Transverse colon (tissue), 4 donors: ENCODE measurements at places on chromosomes 7 and 10. TPM values are rescaled to one million over a fixed set of nuclear protein-coding genes. Genes with fewer than 3 reads are reported as not detected.

The OPN4 gene
- not detected for total RNA-seq

The PCDH15 gene
- total RNA-seq = not detected

- no peak for DNase-seq
- no peak overlapping the region for H3K4me3 ChIP-seq
- H3K27ac ChIP-seq = no peak overlapping the region
- no peaks in the 10 kb centered on the region for H3K4me1 ChIP-seq
- H3K27me3 ChIP-seq = no peaks in the 10 kb centered on the region
Measured at GRCh38 chr7:38070718-38071117, 107.3 kb upstream of the STARD3NL start.

The RSPH10B2 gene
- 0.68 TPM for total RNA-seq

GRCh38 chr7:85001495-85002345, 185.1 kb downstream of the SEMA3D start:
- H3K4me3 ChIP-seq = no peak overlapping the region
- no peaks in the 10 kb centered on the region for H3K36me3 ChIP-seq
- no peak overlapping the region for H3K27ac ChIP-seq

- H3K4me3 ChIP-seq = no peak overlapping the region
- no peak overlapping the region for H3K27ac ChIP-seq
- H3K4me1 ChIP-seq = no peaks in the 10 kb centered on the region
- no peaks in the 10 kb centered on the region for H3K36me3 ChIP-seq
- peaks cover 3% of the 10 kb centered on the region for H3K27me3 ChIP-seq
- no peak for DNase-seq
Measured at GRCh38 chr10:124892031-124892430, 49.9 kb upstream of the ZRANB1 start.

The ELN gene
- total RNA-seq = 147 TPM

The UNCX gene
- not detected for total RNA-seq

- H3K4me3 ChIP-seq = no peak overlapping the region
- H3K27ac ChIP-seq = peak overlapping the region; percentile 28
- no peaks in the 10 kb centered on the region for H3K27me3 ChIP-seq
Measured at GRCh38 chr7:30159163-30159562, 24.4 kb downstream of the MTURN start.

GRCh38 chr10:7950981-7951847, 103.3 kb upstream of the GATA3 start:
- no peak overlapping the region for H3K4me3 ChIP-seq
- no peaks in the 10 kb centered on the region for H3K27me3 ChIP-seq
- no peaks in the 10 kb centered on the region for H3K4me1 ChIP-seq
- H3K36me3 ChIP-seq = no peaks in the 10 kb centered on the region

The SHTN1 gene
- 20.6 TPM for total RNA-seq

The PDE1C gene
- 8.4 TPM for total RNA-seq

GRCh38 chr7:97014145-97014750, 8.9 kb downstream of the DLX6 start:
- no peak overlapping the region for H3K27ac ChIP-seq
- DNase-seq = no peak
- no peak overlapping the region for H3K4me3 ChIP-seq
- peaks cover 100% of the 10 kb centered on the region for H3K27me3 ChIP-seq

- peak; percentile 75 for DNase-seq
- no peaks in the 10 kb centered on the region for H3K36me3 ChIP-seq
- peak overlapping the region; percentile 32 for H3K4me3 ChIP-seq
- H3K27ac ChIP-seq = peak overlapping the region; percentile 82
Measured at GRCh38 chr10:13707156-13707881, 120.6 kb downstream of the PRPF18 start.

DNA sequence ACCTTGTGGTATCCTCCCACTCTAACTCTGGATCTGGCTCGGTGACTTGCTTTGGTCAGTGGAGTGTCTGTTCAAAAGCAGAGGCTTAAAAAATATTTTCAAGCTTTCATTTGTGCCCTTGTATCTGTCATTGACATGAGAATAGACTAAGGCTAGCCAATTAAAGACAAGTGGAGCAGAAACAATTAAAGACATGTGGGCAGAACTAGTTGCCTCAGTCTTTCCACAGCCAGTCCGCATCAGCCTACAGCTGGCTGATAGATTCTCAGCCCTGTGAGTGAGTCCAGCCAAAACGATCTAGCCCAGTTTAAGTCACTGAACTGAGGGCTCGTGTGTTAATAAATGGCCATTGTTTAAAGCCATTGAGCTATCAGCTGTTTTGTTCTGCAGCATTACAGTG, 185.2 kb upstream of the DGKB start:
- DNase-seq = no peak
- H3K4me3 ChIP-seq = no peak overlapping the region
- no peaks in the 10 kb centered on the region for H3K27me3 ChIP-seq
- no peaks in the 10 kb centered on the region for H3K4me1 ChIP-seq
- no peaks in the 10 kb centered on the region for H3K36me3 ChIP-seq
- no peak overlapping the region for H3K27ac ChIP-seq

DNA sequence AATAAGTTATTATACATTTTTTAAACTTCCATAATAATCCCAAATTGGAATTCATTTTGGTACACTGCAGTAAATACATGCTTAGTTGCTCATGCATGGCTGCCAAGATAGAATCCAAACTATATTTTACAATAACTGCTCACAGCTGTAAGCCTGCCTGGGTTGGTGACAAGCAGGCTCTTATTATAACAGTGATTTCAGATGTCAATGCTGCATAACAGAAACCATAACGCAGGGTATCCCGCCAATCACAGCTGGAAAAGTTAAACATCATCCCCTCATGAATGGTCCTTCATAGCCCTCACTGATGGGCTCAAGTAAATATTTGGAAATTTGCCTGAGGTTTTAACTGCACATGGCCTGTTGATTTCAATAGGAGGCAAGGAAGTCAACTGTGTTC, 149.8 kb downstream of the AMPH start:
- no peaks in the 10 kb centered on the region for H3K36me3 ChIP-seq
- H3K27ac ChIP-seq = no peak overlapping the region
- no peak for DNase-seq
- no peak overlapping the region for H3K4me3 ChIP-seq

The SPDYE2B gene
- not detected for total RNA-seq

The MUC3A gene
- 75.6 TPM for total RNA-seq

The STRIP2 gene
- not detected for total RNA-seq

The OR2F2 gene
- not detected for total RNA-seq
